ENCODE measurements at places on chromosomes 2 and 18.

DNA sequence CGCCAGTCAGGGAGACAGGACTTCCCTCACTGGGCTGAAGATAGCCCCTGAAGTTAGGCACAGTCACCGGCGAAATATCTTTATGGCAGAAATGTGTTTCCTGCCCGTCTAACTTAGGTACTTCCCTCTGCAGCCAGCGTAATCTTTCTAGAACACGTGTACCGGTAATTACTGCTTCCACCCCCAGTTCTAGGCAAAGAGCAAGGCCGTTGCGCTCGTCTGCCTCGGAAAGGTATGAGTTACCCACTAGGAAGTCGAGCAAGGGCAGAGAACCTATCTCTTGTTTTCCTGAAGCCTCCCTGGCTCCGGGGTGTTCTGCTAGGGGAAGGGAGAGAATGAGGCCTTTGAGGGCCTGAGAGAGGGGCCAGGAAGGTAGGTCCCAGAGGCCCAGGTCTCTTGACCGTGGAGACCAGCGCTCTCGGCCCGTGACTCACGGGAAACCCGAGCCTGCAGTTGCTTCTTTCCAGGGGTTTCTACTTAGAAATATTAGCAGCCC, 70.0 kb downstream of the TWSG1 start:
- DNase-seq, result no peak

- DNase-seq, result no peak
These were observed 99.5 kb upstream of the RNF152 start for GRCh38 chr18:61992285-61992684.

DNA sequence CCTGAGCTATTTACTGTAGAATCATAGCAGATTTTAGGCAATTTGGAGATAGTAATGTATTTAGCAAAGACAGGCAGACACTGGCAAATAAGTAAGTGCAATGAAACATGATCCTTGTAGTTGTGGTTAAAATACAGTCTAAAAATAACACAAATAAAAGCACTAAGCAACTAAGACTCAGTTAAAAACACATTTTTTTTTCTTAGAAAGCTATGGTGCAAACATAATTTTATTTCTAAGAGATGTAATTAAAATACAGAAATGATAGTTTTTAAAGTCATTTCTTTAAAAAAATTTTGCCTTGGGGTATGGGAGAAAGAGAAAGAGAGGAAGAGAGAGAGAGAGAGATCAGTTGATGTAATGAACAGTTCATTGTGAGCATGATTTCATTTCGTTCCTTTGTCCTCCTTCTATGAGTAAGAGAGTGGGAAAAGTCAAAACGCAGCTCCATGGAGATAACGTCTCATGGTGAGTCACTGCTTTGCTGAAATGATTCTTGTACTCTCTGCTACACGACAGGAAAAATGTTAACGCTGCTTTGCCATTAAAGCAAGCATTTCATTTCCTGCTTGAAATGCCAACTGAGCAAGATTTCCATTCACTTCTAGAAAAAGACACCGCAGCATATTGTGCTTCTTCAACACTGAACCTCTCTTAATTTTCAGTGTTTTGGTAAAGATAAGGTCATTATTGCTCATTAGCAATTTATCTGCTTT, 61.3 kb upstream of the PGAP1 start:
- peak; percentile 19 for DNase-seq

- DNase-seq, result no peak
These were observed 37.1 kb downstream of the CD28 start for GRCh38 chr2:203743441-203743981.

GRCh38 chr18:35611518-35611917, 30.0 kb downstream of the GALNT1 start:
- no peak for DNase-seq

GRCh38 chr2:177545143-177545542, 152.6 kb downstream of the AGPS start:
- no peak for DNase-seq

GRCh38 chr18:30915336-30915988, 127.1 kb downstream of the DSC3 start:
- no peak for DNase-seq

All from SHP77 (cell line).